Nephron progenitor cell (in vitro differentiated cells): ENCODE measurements at places on chromosomes 16 and 17.

DNA sequence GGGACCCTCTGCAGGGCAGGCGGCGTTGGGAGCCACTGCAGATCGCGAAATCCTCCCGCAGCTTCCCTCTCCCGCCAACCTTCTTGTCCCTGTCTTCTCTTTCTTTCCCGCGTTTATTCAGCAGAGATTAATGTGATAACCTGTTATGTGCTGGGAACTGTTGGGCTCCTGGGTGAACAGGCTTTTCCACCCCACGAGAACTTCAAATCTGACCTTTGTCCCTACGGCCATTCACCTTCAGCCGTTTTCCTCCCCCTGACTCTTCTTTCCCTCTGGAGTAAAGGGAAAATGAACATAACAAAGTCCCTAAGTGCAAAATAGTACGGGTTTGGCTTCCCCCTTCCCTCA, 15.2 kb upstream of the KPNA2 start:
- no peak for DNase-seq

- DNase-seq: no peak
Measured at GRCh38 chr17:39360537-39360936, 40.9 kb downstream of the FBXL20 start.

GRCh38 chr17:71655542-71655941, 465.3 kb upstream of the SOX9 start:
- no peak for DNase-seq

DNA sequence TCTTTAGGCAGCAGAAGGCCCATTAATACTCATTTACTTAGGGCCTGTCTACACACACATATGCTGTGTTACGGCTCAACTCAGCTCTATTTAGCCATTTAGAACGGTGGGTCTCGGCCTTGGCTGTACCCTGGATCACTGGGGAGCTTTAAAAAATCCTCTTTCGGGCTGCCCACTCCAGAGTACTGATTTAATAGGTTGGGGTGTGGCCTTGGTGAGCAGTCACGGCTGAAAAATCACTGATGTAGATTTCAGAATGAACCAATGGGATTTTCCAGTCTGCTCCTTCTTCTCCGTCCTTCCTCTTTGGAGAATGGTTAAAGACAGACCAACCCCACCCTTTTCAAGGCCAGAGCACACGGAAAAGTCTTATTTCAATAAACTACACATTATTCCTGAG, 223.5 kb downstream of the CCDC182 start:
- DNase-seq: no peak

GRCh38 chr17:4658478-4659305, 17.2 kb upstream of the ALOX15 start:
- no peak for DNase-seq

DNA sequence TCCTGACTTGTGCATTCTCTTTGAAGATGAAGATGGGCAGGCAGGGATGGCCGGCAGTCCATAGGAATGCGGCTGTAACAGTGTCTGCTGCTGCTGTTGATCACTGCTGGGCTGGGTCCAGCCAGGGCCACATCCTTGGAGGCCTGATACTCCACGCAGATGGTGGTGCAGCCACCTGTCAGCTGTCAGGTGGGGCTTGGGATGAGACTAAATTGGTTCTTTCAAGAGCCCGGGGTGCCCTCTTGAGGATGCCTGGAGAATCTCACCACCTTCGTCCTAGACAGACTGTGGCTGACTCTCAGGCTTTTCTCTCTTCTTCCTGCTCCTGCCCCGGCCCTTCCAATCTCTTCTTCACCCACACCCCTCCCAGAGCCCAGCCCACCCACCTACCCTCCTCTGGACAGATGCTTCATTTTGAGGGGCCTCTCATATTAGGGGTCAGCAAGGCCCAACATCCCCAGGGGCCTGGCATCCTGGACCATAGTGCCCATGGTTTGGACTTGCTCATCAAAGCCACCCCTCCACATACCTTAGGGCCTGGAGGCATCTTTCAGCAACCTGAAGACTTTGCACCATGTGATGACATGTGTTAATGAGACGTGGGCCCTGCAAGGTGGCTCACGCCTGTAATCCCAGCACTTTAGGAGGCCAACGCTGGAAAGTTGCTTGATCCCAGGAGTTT, 19.1 kb downstream of the OSBPL7 start:
- peak; percentile 45 for DNase-seq

DNA sequence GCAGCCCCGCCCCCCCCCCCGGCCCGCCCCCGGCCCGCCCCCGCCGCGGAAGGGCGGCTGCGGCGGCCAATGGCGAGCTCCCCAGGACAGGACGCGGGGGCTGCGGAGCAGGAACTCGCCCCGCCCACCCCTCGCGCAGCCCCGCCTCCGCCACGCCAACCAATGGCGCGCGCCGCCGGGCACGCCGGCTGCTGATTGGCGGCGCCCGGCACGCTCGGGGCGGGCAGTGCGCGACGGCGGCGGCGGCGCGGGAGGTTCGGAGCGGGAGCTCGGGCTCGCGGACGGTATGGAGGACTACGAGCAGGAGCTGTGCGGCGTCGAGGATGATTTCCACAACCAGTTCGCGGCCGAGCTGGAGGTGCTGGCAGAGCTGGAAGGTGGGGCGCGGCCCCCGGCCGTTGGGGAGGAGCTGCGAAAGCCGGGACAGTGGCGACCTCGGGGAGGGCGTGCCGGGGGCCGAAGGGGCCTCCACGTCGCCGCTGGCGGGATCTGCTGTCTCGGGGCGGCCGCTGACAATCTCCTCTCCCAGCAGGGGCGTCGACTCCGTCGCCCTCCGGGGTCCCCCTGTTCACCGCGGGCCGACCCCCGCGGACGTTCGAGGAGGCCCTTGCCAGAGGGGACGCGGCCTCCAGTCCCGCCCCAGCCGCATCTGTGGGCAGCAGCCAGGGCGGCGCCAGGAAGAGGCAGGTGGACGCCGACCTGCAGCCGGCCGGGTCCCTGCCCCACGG, at the start of gene CHTF18:
Gene CHTF18 (plus strand): TSS at position 222 of the 728 bp plus-strand sequence. CDS start 65 bp downstream, at position 287.
- DNase-seq: peak; percentile 96

DNA sequence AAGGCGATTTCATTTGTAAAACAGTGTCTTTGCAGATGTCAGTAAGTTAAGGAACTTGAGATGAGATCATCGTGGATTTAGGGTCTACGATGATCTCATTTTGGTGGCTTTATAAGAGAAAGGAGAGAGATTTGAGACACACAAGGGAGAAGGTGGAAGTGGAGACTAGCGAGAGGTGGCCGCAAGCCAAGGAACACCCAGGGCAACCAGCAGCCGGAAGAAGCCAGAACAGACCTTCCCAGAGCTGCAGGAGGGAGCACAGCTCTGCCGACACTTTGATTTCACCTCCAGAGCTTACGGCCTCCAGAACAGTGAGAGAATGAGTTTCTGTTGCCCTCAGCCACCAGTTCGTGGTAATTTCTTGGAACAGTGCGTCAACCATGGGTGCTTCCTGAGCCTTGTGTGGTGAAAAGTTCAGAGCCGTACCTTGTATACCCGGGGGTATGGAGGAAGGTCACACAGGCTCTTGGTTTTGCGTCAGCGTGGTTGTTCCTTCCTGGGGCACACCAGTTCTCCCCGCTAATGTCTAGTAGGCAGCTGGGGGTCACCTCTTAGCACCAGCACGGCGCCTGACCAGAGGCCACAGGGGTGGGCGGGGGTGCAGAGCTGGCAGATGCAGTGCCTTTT, 12.9 kb upstream of the SEC14L1 start:
- DNase-seq: no peak
